ENCODE measurements at places on chromosomes 2 and 18.

DNA sequence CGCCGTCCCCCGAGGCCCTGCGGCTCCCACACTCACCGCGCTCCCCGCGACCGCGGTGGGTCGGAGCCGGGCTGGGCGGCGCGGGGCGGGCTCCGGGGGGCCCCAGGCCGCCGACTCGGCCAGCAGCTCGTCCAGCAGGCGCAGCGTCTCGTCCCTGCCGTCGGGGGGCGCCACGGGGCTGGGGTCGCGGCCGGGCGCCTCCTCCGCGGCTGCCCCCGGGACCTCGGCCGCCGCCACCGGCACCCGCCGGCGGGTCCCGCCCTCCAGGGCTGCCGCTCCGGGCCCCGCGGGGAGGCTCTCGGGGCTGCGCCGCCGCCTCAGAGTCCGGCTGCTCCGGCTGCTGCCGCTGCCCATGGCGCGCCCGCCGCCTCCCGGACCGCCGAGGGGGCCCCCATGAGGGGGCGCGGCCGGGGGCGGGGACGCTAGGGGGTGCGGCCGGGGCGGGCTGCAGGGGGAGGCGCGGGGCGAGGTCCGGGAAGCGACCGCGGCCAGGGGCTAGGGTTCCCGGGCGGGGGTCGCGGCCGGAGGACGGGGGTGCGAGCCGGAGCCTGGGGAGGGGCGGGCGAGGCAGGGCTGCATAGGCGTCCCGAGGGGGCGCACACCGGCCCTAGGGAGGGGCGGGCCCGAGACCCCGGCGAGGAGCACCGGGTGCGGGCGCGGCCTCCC lies at the start of gene CYS1:
CYS1 (minus strand) TSS at position 542 of the 666 bp plus-strand sequence; CDS start at position 354, 188 bp downstream.
- DNase-seq, result no peak

DNA sequence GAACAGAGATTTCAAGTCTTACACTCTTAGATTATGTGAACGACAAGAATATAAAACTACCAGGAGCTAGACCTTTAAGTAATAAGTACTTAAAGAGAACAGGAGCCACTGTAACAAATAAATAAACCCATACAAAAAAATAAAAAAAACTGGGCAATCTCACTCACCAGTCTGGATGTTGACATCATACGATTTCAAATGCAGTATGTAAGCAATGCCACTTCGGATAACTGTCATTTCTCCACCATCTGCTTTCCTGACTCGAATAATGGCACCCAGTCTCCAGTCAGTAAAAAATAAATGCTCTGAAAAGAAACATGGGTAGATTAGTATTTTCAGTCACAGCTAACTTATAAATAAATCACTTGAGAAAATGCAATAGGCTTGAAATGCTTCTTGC lies 115.1 kb downstream of the LRP2 start:
- no peak for DNase-seq

DNA sequence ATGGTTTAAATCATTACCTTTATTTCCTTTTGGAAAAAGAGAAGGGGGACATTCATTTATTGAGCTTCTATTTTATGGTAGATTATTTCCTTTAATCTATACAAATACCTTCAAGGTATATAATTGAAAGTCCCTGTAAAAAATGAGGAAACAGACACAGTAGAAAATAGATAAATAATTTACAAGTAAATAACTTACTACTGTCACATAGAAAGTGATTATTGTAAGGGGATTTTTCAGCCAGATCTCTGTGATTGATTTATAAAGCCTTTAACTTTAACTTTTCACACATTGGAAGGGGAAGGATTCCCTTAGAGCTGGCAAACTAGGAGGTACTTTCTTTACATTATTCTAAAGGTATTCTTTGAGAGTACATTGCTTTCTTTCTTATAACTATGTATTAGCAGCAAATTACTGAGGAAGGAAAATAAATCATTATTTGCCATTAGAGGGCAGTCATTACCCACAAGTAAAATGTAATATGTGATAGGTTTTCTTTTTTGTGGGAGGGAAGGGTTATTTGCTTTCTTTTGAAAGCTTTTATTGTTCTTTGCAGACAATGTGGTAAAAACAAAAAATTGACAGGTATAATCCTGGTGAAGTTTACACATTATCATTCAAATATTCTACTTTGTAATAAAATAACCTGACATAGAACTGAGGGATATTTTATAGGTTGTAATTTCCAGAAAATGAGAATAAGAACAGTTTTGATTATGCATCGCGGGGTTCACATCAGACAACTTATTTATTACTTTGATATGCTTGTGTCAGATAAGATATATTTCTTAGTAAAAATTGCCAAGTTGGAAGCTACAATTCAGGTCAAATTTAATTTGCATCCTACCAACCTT lies 24.8 kb upstream of the RPE start:
- no peak for DNase-seq

GRCh38 chr2:127575185-127575765 lies 39.8 kb downstream of the MYO7B start:
- no peak for DNase-seq

DNA sequence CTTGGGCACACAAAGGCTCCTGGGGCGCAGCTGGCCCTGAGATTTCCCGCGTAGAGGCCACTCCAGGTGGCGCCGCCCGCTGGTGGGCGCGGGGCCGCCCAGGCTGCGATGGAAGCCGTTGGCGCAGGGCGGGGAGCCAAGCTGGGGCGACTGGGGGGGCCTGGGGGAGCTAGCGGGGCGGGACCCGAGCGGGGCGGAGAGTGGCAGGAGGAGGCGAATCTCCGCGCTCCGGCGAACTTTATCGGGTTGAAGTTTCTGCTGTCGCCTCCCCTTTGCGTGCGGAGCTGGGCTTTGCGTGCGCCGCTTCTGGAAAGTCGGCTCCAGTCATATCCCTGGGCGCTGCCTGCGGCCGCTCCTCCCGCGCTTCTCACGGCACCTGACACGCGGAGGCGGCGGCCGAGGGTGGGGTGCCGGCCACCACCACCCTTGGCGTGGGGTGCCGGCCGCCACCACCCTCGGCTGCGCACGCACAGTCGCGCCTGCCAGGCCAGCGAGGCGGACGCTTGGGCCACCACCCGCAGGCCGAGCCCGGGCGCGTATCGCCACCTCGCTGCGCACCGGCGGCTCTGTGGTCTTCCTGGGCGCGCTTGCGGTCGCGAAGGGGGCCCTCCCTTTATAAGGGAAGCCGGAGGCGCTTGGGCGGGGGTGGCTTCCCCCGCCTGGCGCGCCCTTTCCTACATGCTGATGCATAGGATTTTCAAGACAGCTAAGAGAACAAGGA lies 919 bp upstream of the CYP1B1 start:
- DNase-seq, result peak; percentile 29

DNA sequence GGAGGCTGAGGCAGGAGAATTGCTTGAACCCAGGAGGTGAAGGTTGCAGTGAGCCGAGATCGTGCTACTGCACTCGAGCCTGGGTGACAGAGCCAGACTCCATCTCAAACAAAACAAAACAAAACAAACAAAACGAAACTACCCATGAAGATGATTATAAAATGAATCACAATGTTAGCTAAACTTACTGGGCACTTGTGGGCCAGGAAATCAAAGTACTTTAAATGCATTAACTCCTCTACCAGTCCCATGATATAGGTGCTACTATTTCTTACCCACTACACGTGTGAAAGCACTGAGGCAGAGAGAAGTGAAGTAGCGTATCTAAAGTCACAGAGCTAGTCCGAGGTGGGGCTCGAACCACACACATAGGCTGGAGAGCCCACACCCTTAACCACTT lies 53.6 kb downstream of the POLE4 start:
- DNase-seq, result no peak

DNA sequence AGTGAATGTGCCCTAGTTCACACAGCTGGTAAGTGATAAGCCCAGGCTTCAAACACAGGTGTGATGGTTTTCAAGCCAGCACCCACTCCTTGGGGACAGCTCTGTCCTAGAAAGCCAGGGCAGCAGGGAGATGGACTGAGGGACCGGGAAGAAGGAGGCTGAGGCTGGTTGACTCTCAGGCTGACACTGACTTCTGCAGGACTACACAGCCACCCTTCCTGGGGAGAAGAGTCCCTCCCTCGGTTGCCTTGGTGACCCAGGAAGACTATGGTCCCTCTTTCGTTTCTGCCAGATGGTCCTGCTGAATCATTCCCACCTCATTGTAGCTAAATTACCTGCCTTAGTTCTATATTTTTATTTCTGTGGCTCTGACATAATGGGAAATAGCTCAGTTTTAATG lies 11.3 kb upstream of the FSHR start:
- no peak for DNase-seq
